Small intestine (tissue), 16 donors: ENCODE measurements at places on chromosomes 2 and 18.

GRCh38 chr2:202378001-202378400, 1.9 kb downstream of the BMPR2 start:
- H3K27ac ChIP-seq, result no peak overlapping the region
- H3K4me1 ChIP-seq, result peaks cover 10% of the 10 kb centered on the region
- H3K27me3 ChIP-seq, result no peaks in the 10 kb centered on the region
- H3K4me3 ChIP-seq, result peak overlapping the region; percentile 79
- DNase-seq, result peak; percentile 24

DNA sequence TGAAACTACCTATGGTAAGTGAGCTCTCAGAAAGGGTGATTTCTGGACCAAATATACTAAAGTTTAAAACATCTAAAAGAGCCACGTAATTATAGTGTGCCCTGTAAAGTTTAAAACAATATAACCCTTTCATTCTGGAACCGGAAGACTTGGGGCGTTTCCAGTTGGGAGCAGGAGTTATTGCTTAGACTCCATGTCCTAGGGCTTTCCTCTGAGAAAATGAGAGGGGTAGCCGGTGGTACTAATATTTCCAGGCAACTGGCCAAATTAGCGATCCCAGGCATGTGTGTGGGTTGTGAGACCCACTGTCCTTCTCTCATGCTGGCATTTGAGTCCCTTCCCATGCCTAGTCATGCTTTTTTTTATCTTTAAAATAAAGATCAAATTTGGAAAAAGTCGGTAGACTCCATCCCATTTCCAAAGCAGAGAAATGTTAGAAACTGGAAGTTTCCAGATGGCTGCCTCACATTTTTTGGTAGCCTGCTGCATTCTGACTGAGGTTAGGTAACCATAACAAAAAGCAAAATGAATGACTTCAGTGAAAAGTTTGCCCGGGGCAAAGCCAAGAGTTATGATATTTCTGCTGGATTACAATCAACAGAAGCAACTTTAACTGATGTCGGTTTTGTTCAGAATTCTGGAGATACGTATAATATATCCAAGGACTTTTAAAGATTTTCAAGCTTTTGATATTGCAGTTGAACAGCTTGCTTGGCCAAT, 227.4 kb downstream of the SS18 start:
- no peaks in the 10 kb centered on the region for H3K27me3 ChIP-seq
- no peak overlapping the region for H3K4me3 ChIP-seq
- H3K4me1 ChIP-seq, result no peaks in the 10 kb centered on the region
- H3K27ac ChIP-seq, result no peak overlapping the region
- no peaks in the 10 kb centered on the region for H3K36me3 ChIP-seq

- H3K4me1 ChIP-seq, result no peaks in the 10 kb centered on the region
- H3K36me3 ChIP-seq, result no peaks in the 10 kb centered on the region
- no peak for DNase-seq
- H3K4me3 ChIP-seq, result no peak overlapping the region
- H3K27ac ChIP-seq, result no peak overlapping the region
Observed at GRCh38 chr2:54394392-54394791, 61.7 kb upstream of the SPTBN1 start.

DNA sequence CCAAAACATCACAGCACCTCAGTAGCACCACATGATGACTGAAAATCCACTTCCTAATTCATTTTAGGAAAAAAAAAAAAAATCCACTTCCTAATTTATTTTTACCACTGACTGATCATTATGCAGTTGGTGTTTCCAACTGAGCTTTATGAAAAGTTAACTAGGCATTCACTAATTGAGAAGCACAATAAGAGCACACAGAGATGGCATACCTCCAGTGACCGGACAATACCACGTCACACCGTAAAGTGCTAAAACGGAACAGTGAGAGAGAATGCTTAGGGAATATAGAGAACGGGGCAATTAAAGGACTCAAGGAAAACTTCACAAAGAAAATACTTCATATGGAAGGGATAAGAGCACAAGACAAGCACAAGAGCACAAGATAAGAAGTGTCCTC, 212.5 kb downstream of the NBAS start:
- no peaks in the 10 kb centered on the region for H3K4me1 ChIP-seq
- H3K27ac ChIP-seq, result no peak overlapping the region
- no peak for DNase-seq
- peaks cover 5% of the 10 kb centered on the region for H3K36me3 ChIP-seq
- H3K4me3 ChIP-seq, result no peak overlapping the region

GRCh38 chr2:213562539-213563180, 278.4 kb downstream of the SPAG16 start:
- no peaks in the 10 kb centered on the region for H3K27me3 ChIP-seq
- H3K36me3 ChIP-seq, result no peaks in the 10 kb centered on the region
- no peak for DNase-seq
- H3K27ac ChIP-seq, result no peak overlapping the region
- no peak overlapping the region for H3K4me3 ChIP-seq
